ENCODE measurements at places on chromosomes 4 and X.

DNA sequence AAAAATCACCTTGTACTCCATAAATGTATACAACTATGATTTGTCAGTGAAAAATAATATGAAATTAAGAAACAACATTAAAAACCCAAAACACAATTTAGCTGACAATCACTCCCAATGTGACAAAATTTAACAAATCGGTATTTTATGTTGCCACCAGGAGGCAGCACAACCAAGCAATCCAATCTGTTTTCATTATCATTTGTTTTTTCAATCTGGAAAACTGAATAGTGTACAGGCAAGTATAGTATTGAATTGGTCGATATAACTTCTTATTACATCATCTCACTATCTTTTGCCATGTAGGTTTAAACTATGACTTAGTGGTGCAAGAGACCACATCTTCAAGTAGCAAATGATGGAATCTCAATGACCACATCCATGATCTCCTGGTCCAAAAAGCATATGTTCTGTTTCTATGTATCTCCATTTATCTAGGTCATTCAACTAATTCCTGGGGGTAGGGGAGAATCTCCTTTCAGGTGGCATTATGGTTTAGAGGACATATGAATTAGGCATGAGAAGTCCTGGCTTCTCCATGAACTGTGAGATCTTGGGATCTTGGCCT, 112.9 kb upstream of the AGA start:
- DNase-seq: no peak

DNA sequence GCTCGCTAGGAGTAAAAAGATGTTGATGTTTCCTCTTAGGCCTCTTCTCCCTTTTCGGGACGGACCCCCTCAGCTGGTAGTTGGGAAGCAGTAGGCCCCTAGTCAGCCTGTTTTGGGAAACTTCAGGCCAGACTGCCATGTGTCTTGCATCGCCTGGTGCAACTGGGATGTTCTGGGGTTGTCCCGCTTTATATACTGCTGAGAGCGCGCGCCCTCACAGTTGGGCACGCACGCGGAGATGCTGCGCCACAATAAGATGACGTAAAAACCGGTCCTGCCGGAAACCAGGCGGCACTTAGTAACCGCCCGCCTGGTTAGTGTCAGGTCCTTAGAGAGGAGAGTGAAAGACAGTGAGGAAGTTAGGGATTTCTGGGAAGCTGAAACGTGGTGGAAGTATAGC, 231.3 kb upstream of the CT83 start:
- no peak for DNase-seq

- no peak for DNase-seq
Observed at GRCh38 chr4:72555377-72555831, 13.6 kb downstream of the ADAMTS3 start.

GRCh38 chrX:71612256-71612655, 6.1 kb downstream of the CXCR3 start:
- DNase-seq: no peak

- DNase-seq: no peak
Observed at GRCh38 chr4:3706565-3707422, 59.4 kb upstream of the ADRA2C start.

DNA sequence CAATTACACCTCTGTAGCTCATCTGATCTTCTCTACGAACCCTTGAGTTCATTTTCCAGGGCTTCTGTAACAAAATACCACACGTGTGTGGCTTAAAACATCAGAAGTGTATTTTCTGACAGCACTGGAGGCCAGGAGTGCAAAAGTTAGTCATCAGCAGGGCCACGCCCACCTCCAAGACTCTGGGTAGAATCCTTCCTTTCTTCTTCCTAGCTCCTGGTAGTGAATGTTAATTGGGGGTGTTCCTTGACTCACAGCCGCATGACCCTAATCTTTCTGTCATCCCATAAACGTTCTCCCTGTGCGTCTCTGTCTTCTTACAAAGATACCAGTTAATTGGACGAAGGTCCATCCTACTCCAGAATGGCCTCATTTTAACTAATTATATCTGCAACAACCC, 115.0 kb downstream of the TRIML1 start:
- DNase-seq: no peak

- no peak for DNase-seq
Observed at GRCh38 chr4:153223930-153224329, 19.7 kb downstream of the TRIM2 start.

DNA sequence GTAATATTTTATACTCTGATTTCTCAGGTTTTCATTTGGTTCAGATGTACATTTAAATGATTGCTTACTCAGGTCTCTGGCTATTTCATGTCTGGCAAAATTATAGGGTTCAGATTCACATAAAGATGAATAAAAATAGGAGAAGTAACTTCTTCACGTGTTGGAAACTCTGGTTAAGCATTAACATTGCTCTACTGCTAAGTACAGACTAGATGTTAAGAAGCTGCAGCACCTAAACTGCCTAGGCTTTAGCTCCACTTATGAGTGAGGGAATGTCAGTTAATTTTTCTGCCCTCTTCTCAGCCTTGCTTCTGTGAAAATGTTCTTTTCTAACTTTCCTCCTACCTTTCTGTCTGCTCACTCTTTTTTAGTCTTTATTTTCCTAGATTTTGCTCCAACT, 361.2 kb downstream of the ARAP2 start:
- no peak for DNase-seq

- no peak for DNase-seq
Observed at GRCh38 chr4:75015627-75016026, 82.7 kb downstream of the PARM1 start.

GRCh38 chrX:133359466-133359865, 55.8 kb downstream of the GPC4 start:
- no peak for DNase-seq

DNA sequence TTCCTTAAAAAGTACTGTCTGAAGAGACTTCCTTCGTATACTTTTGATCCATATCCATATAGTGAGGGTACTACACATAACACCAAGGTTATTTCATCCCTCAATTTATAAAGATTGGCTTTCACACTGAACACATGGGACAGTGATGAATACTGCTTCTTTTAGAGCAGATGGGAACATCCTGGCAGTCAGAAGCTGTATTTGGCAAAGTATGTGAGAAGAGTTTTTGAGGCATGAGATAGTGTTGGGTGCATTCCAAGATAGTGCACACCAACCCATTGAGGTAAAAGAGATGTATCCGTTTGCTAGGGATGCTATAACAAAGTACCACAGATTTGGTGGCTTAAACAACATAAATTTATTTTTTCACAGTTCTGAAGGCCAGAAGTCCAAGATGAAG, 141.1 kb downstream of the MOSPD2 start:
- DNase-seq: no peak

DNA sequence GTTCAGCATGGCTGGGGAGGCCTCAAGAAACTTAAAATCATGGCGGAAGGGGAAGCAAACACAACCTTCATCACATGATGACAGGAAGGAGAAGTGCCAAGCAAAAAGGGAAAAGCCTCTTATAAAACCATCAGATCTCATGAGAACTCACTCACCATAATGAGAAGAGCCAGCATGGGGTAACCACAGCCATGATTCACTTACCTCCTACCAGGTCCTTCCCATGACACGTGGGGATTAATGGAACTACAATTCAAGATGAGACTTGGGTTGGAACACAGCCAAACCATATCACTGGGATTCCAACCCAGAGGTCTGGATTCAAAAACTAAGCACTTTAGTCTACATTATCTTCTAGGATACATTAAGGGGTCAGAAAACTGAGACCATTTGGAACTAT, 609.6 kb upstream of the SPANXN1 start:
- no peak for DNase-seq

DNA sequence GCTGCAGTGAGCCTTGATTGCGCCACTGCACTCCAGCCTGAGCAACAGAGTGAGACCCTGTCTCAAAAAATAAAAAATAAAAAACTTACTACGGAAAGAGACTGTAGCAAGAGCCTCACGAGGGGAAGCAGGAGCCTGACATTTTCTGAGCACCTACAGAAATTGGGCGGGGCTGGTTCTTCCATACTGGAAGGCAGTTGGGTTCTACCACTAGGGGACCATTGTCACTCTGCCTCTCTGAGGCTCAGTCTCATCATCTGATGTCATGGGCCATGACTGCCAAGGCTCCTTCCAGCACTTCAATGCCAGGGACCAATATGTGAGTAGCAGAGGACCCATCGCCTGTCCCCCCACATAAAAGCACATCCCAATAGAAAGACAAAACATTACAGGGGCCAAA, 8.2 kb downstream of the SH3KBP1 start:
- DNase-seq: no peak

- no peak for DNase-seq
Observed at GRCh38 chr4:31592293-31592692, 872.1 kb downstream of the PCDH7 start.

Data from AG09309 (cell line).